MCF 10A (cell line): ENCODE measurements at places on chromosomes 6 and 20.

- no peak for DNase-seq
Measured at GRCh38 chr6:84424956-84425355, 197.5 kb upstream of the CEP162 start.

GRCh38 chr6:120083186-120083585 is 733.6 kb upstream of the MAN1A1 start:
- no peak for DNase-seq

DNA sequence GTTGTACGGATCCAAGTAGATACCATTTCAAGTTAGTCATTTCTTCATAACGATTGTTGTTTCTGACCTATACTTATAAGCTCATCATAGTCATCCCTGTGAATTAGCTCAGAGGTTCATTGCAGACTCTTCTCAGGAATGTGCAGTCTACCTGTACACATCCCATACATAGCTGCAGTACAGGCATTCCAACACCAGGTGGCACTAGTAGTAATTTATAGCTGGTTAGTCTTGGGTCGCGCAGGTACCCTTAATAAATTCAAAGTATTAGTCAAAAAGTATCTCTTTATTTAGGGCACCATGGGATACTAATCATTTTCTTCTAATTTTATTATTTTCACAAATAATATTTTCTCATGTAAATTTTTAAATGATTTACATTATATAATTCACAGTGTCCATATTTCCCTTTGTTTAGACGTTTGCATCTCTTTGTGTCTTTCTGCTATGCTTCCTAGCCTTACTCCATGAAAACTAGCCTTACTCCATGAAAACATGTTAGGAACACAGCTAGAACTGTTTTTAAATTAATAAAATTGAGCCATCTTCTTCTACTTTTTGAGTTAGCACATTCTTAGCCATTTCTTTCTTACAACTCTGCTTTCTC is 128.6 kb upstream of the FAM83B start:
- peak; percentile 80 for DNase-seq

- peak; percentile 43 for DNase-seq
Measured at GRCh38 chr6:54525731-54526130, 217.5 kb downstream of the TINAG start.

- DNase-seq: no peak
Measured at GRCh38 chr20:23255106-23255505, 95.5 kb upstream of the NXT1 start.

GRCh38 chr6:46517202-46517601 is 26.0 kb upstream of the RCAN2 start:
- DNase-seq: no peak
